ENCODE measurements at places on chromosomes 3 and 15. TPM values are rescaled to one million over a fixed set of nuclear protein-coding genes. Genes with fewer than 3 reads are reported as not detected.

GRCh38 chr3:98360681-98361080 is 7.0 kb downstream of the OR5K4 start:
- no peak overlapping the region for H3K27ac ChIP-seq
- no peak for DNase-seq

GRCh38 chr3:132448216-132448961 is 31.1 kb downstream of the DNAJC13 start:
- no peaks in the 10 kb centered on the region for H3K27me3 ChIP-seq
- H3K4me3 ChIP-seq, result no peak overlapping the region
- DNase-seq, result no peak
- no peaks in the 10 kb centered on the region for H3K4me1 ChIP-seq
- no peak overlapping the region for H3K27ac ChIP-seq

DNA sequence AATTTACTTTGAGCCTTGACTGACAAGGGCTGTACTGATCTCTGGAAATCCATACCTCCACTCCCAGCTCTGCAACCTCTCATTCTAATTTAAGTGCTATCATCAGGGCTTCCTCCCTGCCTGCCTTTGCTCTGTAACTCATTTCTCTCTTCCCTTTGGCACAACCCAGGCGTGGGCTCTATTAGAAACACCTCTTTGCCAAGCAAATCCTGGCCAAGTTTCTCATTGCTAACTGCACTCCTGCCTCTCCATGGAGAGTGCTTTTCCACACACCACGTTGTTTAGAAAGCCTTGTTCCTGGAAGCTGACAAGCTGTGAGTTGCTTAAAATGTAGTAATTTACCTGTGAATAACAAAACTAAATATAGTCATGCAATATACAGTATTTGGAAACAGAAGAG is 20.1 kb upstream of the FSTL1 start:
- no peaks in the 10 kb centered on the region for H3K36me3 ChIP-seq
- H3K27me3 ChIP-seq, result no peaks in the 10 kb centered on the region
- no peak overlapping the region for H3K4me3 ChIP-seq
- H3K27ac ChIP-seq, result no peak overlapping the region

- no peak overlapping the region for H3K4me3 ChIP-seq
- no peaks in the 10 kb centered on the region for H3K36me3 ChIP-seq
- no peak for DNase-seq
- no peaks in the 10 kb centered on the region for H3K4me1 ChIP-seq
Measured at GRCh38 chr3:28250999-28251398, 9.6 kb downstream of the CMC1 start.

The CEP63 gene
- total RNA-seq, result 19.1 TPM

The SOX14 gene
- total RNA-seq, result not detected

The ALPK3 gene
- 2.0 TPM for total RNA-seq

The OSBPL10 gene
- total RNA-seq, result 25.8 TPM
